ENCODE measurements at places on chromosomes 16 and 17. TPM values are rescaled to one million over a fixed set of nuclear protein-coding genes. Genes with fewer than 3 reads are reported as not detected.

DNA sequence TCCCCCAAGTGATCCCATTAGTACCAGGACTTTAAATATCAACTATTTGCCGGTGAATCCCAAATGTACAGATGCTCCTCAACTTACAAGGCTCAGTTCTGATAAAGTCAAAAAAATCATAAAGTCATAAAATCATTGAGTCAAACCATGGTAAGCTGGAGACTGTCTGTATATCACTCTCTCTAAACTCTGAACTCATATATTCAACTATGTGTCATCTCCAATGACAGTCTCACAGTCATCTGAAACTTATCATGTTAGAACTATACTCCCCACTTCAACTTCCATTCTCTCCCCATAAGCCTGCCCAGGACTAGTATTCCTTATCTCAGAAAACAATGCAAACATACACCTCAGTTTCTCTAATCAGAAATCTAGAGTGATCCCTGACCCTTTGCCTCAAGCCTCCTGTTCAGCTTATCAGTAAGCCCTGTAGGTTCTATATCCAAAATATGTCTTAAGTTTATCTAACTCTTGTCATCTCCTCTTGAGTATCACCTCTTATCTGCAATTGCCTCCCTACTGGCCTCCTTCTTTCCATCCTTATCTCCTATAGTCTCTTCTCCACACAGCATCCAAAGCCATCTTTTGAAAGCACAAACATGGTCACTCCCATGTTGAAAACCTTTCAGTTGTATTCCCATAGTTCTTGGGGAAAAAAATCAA lies 55.0 kb downstream of the SSH2 start:
- no peak for DNase-seq

DNA sequence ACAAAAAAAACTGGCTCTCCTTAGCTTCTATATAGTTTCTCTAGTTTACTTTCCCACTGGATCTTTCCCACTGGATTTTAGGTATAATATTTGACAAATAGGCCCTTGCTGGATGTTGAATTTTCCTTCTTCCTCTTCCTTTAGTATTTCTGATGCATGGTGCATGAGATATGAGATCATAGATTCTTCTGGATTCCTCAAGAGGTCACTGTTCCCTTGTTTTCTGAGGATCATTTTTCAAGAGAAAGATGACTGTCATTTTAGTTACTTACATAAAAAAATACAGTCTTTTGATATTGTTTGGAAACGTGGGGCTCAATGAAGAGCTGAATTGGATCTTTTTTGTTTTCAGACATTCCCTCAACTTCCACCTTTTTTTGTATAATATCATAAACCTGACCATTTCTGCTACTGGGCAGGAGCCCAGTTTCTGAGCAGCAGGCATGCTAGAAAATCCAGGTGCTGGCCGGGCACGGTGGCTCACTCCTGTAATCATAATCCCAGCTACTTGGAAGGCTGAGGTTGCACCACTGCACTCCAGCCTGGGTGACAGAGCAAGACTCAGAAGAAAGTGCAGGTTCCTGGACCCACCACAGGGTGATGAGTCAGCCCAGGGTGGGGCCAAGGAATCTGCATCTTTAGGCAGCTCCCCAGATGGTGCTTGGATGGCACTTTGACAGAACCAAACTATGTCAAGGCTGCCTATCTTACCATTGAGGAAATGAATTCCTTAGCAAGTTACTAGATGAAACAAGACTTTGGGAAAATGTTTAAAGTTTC lies 70.3 kb downstream of the SDR42E1 start:
- no peak for DNase-seq

GRCh38 chr17:27346228-27346899 lies 52.5 kb downstream of the WSB1 start:
- no peak for DNase-seq

DNA sequence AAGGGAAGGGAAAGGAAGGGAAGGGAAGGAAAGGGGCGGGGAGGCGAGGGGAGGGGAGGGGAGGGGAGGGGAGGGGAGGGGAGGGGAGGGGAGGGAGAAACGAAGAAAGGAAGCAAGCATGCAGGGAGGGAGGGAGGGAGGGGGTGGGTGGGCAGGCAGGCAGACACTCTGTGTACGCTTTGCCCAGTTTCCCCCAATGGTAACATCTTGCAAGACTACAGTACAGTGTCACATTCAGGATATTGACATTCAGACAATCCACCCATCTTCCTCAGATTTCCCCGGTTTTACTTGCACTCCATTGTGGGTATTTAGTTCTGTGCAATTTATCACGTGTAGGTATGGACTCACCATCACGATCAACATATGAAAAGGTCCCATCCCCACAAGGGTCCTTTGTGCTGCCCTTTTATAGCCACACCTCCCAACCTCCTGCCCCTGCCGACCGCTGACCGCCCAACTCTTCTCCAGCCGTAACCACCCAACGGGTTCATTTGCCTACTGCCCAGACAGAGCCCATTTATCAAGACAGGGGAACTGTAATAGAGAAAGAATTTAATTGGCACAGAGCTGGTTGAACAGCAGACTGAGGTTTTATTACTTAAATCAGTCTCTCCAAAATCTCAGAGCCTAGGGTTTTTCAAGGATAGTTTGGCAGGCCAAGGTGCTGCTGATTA lies 91.4 kb upstream of the FA2H start:
- no peak for DNase-seq

DNA sequence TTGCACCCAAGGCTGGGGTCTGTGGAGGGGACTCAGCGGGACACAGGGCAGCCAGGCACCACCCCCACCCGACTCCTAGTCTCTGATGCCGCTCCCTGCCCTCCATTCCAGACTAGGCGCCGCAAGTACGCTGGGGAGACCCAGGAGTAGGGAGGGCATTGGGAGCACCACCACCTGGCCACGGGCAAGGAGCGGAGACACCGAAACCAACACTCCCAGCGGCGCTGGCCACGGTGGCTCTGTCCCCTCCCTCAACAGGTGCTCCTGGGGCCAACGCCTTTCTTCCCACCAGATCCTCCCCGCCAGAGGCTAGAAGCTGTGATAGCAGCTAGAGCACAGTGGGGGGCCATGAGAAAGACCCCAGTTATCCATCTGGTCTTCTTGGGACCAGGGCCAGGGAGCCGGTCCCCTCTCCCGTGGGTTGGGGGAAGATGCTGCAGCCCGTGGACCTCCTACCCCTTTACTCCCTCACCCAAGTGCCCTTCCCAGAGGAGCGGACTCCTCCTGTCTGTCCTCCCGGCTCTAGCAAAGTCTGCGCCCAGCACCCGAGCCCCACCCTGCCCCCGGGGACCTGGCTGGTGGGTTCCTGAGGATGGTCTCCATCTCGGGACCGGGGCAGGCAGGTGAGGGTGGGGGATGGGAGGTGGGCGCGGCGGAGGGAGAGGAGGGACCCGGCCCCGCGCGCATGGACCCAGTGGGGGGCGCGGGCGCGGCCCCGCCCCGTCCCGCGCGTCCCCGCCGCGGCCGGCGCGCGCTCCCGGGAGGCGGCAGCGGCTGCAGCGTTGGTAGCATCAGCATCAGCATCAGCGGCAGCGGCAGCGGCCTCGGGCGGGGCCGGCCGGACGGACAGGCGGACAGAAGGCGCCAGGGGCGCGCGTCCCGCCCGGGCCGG lies at the start of gene SYNGR3:
TSS of gene SYNGR3 (plus strand) at position 762 of the 892 bp plus-strand sequence. CDS start 133 bp downstream, outside the sequence.
- DNase-seq = no peak

GRCh38 chr16:85612191-85612800 lies 826 bp upstream of the GSE1 start:
- DNase-seq = no peak

DNA sequence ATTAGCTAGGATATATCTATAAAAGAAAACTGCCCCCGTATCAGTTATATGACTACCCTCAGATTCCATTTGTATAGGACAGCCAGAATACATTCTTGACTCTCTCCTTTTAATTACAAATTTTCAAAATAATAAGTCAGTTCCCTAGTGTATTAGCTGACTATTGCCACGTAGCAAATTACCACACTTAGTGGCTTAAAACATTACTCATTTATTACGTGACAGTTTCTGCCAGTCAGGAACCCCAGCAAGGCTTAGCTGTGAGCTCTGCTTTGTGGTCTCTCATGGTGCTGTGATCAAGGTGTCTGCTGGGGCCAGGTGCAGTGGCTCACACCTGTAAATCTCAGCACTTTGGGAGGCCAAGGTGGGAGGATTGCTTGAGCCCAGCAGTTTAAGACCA lies 13.9 kb upstream of the SCNN1B start:
- no peak for DNase-seq

The RDM1 gene
- not detected for total RNA-seq

The SYNGR3 gene
- 8.1 TPM for total RNA-seq

The ITGAD gene
- not detected for total RNA-seq

The MYH11 gene
- 0.22 TPM for total RNA-seq

Data from T-helper 17 cell (primary cell).